ENCODE measurements at places on chromosomes 1 and 21. TPM values are rescaled to one million over a fixed set of nuclear protein-coding genes. Genes with fewer than 3 reads are reported as not detected.

DNA sequence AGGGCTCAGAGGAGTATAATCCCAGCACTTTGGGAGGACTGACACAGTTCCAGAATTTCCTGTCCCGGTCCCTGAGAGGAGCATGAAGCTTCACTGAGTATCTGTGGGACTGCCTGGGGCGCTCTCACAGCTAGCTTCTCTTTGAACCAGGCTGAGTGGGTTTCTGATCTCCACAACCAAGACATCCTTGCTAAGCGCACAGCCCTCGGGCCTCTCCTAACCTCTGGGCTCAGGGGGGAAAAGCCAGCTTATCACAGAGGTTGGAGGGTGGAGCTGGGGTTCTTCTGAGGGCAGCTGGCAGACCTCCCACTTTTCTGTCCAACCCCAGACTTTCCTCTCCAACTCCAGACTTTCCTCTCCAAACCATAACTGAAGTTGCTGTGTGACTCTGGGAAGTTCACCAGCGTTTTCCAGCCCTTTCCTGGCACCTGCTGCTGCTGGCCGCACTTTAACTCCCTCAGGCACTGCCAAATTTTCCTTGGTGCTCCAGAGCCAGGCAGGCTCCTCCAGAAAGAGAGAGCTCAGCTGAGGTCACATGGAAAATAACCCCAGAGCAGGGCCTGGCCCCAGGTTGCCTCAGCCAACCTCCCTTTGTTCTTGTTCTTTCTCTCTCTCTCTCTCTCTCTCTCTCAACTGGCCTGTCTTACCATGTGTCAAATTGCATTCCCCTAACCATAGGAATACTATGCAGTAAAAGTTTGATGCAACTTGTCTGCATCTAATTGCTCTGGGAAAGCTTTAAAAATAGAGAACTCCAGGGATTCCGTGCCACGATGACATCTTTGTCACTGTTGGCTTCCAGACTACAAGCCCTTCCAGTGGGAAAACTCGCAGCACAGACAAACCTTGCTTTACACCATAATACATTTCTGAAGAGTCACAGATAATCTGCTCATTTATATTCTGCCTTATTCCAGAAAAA, 49.5 kb downstream of the OLFML2B start:
- DNase-seq = no peak

GRCh38 chr1:64891448-64891825, 74.9 kb downstream of the JAK1 start:
- DNase-seq = no peak

- DNase-seq = no peak
These were observed 16.0 kb downstream of the ST6GALNAC3 start for GRCh38 chr1:76090283-76091203.

DNA sequence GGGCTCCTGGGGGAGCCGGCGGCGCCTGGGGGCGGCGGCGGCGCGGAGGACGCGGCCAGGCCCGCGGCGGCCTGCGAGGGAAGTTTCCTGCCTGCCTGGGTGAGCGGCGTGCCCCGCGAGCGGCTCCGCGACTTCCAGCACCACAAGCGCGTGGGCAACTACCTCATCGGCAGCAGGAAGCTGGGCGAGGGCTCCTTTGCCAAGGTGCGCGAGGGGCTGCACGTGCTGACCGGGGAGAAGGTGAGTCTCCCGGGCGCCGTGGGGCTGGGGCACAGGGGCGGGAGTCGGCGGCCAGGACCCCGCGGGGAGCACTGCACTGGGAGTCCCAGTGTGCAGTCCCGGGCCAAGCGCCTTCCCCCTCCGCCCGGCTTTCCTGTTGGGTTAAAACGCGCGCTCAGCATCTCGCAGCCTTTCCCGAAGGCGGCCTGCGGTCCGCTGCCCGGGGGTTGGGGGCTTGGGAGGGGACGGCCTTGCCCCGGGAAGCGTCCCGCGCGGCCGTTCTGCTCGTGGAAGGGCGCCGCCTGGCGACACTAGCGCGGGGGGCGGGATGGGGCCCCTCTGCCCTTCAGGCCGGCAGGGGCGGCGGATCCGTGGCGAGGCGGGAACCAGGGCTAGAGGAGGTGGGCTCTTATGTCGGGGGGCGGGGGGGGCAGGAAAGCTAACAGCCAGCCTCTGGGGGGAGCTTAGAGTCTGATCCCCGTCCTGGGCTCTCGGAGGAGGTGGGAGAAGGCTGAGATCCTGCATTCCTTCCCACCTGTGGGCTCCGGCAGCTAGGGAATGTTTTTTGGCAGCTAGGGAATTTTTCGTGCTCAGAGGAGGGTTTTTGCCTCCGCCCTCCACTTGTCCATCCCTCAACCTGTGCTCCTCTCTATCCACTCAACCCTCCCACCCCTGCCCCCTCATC, 1.1 kb downstream of the HUNK start:
- no peak for DNase-seq

DNA sequence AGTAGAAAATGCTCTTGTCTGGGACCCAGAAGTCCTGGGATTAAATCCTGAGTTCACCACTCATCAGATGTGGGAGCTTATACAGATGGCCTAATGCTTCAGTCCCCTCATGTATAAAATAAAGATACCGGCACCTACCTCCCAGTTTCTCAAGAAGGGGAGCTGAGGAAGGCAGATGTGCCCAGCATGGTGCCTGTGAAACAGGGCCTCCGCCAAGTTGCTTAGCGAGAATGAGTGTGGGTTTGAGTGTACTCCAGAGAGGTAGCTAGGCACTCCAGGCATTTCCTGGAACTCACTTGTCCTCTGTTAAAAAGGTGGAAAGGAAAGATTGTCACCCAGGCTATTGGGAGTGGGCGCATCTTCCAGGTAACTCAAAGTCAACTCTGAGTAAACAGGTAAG, 37.8 kb downstream of the IER5 start:
- DNase-seq = no peak

LCE1F gene
- not detected for total RNA-seq

CCDC181 gene
- total RNA-seq = 0.24 TPM
